ENCODE measurements at places on chromosomes 3 and 15.

DNA sequence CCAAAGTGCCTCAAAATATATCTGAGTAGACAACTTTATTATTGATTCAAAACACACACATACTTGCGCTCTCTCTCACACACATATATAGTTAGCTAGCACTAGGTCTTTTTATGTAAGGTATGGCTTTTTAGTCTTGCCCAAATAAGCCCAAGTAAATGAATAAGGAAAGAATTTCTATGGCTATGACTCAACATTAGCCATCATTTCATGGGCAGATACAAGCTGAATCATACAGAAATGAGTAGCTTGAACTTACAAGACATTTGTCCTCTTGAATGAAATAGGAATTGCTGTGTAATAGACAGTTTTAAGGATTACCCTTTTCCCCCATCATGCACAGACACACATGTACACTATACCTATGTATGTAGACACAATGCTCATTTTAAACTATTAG is 4.9 kb downstream of the CADPS start:
- DNase-seq: no peak

GRCh38 chr3:123397050-123397590 is 51.8 kb downstream of the ADCY5 start:
- DNase-seq: no peak

GRCh38 chr15:76059320-76060117 is at the start of gene TMEM266:
Gene TMEM266, plus strand, starts transcription at chr15:76059985. Its CDS starts 74,279 bp downstream, at chr15:76134264.
- no peak for DNase-seq

DNA sequence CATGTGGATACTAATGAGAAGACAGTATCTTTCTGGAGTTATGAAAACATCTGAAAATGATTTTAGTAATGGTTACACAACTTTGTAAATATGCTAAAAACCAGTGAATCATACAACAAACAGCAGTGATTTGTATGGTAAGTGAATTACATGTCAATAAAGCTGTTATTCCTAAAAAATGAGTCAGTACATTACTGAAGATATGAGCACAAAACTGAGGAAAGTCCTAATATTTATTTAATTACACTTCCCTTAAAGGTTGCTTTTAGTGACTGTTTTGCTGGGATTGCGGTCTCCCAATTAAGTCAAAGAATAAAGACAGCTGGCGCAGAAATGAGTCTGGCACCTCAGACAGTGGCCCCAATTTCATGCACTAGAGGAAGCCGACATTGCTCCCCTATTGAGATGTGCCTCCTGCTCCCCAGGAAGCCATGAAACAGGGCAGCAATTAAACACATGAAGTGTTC is 50.9 kb upstream of the FSIP1 start:
- no peak for DNase-seq

GRCh38 chr3:122081543-122082247 is 26.5 kb downstream of the CD86 start:
- DNase-seq: no peak

DNA sequence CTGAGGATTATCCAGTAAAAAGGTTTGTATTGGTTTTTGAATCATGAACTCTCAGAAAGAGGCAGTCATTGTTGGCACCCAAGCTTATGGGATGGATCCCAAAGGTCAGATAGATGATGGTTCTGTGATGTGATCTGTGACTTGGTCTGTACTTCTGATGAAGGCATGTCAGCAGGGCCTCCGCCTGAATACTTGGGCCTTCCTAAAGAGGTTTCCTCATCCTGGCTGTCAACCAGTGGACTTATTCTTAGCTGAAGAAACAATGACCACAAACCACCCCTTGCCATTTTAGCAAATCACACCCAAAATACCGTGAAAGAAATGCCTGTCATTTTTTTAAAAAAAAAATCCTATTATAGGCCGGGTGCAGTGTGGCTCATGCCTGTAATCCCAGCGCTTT is 48.2 kb upstream of the SLC9A9 start:
- DNase-seq: no peak

DNA sequence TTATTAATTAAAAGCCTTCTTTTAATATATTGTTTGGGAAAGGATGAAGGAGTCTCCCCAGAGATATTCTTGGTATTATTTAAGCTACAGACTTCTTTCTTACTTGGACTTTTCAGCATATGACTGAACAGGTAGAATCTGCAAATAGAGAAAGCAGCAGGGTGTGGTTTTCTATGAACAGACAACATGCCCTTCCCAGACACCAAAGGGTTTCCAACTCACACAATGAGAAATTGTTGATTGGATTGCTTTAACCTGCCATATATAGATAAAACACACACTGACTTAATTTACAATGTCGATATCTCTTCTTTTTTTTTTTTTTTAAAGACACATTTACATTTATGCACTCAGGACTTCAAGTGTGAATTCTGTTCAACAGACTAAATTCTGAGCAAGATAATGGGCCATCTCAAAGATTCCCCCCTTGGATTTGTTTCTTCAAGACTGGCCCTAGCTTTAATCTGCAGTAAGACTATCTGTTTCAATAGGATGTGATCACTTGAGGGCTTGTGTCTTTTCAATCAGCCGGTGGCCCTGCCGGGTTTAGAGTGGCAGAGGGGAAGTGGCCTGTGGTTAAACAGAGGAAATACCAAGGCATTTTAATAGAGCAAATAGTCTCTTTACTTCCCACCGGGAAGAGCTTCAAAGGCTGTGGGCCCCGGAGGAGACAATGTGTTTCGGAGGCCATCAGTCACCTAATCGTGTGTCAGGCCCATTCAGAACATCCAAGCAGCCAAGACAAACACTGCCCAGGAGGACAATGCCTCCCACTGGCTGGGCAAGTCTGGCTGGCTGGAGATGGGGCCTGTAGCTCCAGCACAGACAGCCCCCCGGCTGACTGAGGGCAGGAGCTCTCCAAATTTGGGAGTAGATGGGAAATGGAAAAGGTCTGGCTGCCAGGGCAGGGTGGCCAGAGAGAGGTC is 6.1 kb downstream of the IL17RD start:
- DNase-seq: no peak

- DNase-seq: no peak
Measured at GRCh38 chr3:113695431-113695785, 1.0 kb downstream of the USF3 start.

- DNase-seq: no peak
Measured at GRCh38 chr15:32718227-32718820, 520 bp downstream of the GREM1 start.

DNA sequence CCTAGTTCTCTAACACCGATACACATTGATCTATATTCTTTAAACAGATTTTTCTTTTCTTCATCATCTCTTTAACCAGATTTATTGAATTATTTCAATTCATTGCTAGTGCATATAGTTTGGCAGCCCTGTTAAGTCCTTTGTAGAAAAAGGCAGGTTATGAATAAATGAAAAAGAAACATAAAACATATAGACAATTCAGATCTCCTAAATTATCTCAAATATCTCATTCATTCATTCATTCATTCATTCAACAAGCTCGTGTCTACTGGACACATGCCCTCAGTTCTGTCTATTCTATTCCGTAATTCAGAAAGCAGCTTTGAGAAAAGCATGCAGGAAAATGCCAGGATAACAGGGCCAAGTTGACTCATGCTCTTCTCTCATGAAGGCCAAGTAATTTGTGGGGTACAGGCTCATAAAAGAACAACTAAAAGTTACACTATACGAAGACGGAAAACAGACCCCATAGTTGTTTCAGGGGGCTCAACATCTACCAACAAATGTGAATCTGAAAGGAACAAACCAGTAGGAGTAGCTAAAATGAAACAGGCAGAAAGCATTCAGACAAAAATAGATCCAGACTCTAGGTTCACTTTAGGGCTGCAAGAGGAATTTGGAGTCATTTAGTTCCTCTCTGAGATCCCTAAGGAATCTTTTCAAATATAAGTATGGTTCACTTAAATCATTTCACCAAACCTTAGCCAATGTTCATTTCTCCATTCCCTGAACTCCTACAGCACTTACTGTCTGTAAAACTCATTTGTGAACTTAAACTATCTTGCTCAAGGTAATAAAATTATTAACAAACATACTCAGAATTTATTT is 7.5 kb downstream of the ZNF148 start:
- DNase-seq: no peak

- DNase-seq: no peak
Measured at GRCh38 chr3:156396851-156397250, 158.1 kb downstream of the SSR3 start.

- no peak for DNase-seq
Measured at GRCh38 chr3:8857720-8858367, 88.4 kb upstream of the OXTR start.

Data from aorta (tissue), 5 donors.